ENCODE measurements at places on chromosomes 4 and X. TPM values are rescaled to one million over a fixed set of nuclear protein-coding genes. Genes with fewer than 3 reads are reported as not detected.
A peak's percentile ranks its signal among the peaks of the same experiment; 100 is the strongest.

Gene SUPT20HL2
- polyA plus RNA-seq, result not detected

- H3K4me3 ChIP-seq, result no peak overlapping the region
- no peak for DNase-seq
- H3K4me1 ChIP-seq, result no peaks in the 10 kb centered on the region
- no peaks in the 10 kb centered on the region for H3K36me3 ChIP-seq
- H3K27me3 ChIP-seq, result no peaks in the 10 kb centered on the region
Observed at GRCh38 chrX:141341341-141341740, 99.0 kb upstream of the SPANXC start.

DNA sequence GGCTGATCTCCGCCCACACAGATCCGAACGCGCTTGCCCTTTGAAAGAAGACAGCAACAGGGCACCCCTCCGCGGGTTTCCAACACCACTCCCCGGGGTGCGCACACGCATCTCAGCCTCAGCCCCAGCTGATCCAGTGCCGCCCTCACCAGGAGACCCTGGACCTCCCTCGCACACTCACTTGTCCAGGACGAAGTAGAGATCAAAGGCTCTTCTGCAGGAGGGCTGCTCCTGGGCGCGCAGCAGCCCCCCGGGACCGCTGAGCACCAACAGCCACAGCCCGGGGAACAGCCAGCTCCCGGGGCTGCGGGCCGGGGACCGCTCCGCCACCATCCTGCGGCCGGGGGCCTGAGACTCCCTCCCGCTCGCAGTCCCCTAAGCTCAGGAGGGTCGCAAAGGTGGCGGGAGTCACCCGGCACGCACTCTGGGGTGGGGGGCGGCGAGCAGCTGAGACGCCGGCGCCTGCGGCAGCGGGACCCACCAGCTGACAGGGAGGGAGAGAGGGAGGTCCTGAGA lies 743 bp downstream of the ANTXR2 start:
- peak; percentile 66 for DNase-seq
- peak overlapping the region; percentile 89 for H3K4me3 ChIP-seq

Gene NSG1
- not detected for polyA plus RNA-seq

DNA sequence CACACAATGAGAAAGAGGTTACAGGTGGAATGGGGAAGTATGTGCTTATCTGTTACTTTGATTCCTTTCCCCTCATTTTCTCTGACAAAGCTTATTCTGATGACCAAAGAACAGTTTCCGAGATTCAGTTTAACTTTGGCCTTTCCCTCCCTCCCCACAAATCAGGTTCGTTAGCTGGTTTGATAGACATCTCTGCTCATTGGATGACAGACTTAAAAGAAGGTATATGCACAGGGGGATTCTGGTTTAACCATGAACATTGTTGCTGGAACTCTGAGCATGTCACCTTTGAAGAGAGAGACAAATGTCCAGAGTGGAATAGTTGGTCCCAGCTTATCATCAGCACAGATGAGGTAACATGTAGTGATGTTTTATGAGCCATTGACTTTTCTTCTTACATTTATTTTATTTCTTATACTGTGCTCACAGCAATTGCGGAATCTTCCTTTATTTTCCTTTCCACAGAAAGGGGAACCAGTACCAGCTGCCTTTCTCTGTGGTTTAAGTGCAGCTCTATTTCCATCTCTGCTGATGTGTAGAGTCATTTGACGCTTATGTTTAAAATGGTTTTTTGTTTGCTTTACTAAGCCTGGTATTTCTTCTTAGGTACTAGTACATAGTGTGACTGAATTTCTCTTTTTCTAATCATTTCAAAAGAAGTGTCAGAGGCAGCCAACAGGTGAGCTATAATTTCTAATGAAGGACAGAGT lies 125.0 kb downstream of the AKAP4 start:
- H3K27ac ChIP-seq, result no peak overlapping the region
- H3K4me1 ChIP-seq, result no peaks in the 10 kb centered on the region
- no peaks in the 10 kb centered on the region for H3K27me3 ChIP-seq
- no peak overlapping the region for H3K4me3 ChIP-seq
- DNase-seq, result no peak
- H3K36me3 ChIP-seq, result no peaks in the 10 kb centered on the region

Gene GPR173
- not detected for polyA plus RNA-seq

Gene VCX3B
- polyA plus RNA-seq, result 3.2 TPM

Gene XK
- 11.7 TPM for polyA plus RNA-seq

Gene ASB9
- 1.1 TPM for polyA plus RNA-seq

DNA sequence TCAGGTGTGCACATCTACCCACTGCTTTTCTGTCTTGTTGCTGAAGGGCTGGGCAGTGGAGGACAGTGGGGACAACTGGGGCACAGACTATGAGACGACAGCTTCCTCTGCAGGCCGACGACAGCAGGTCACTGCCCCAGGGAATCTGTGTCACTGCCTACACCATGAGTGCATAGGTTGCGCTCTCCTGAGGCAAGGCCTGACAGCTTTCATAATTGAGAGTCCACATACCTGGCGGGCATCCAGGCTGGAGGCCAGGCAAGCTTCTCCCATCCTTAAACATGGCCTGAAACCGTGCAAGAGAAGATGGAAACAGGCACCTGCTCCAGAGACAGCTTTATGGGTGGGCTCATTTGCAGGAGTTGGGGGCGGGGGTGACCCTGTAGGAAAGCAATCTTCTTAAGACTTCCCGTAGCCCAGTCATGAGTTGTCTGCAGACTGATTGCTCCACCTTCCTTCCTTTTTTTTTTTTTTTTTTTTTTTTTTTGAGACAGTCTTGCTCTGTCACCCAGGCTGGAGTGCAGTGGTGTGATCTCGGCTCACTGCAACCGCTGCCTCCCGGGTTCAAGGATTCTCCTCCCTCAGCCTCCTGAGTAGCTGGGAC lies 2.9 kb downstream of the ANOS1 start:
- no peaks in the 10 kb centered on the region for H3K27me3 ChIP-seq
- DNase-seq, result no peak

GRCh38 chr4:81366779-81367178 lies 104.9 kb downstream of the RASGEF1B start:
- H3K4me3 ChIP-seq, result no peak overlapping the region
- H3K27ac ChIP-seq, result no peak overlapping the region
- DNase-seq, result no peak
- peaks cover 4% of the 10 kb centered on the region for H3K27me3 ChIP-seq
- no peaks in the 10 kb centered on the region for H3K36me3 ChIP-seq

DNA sequence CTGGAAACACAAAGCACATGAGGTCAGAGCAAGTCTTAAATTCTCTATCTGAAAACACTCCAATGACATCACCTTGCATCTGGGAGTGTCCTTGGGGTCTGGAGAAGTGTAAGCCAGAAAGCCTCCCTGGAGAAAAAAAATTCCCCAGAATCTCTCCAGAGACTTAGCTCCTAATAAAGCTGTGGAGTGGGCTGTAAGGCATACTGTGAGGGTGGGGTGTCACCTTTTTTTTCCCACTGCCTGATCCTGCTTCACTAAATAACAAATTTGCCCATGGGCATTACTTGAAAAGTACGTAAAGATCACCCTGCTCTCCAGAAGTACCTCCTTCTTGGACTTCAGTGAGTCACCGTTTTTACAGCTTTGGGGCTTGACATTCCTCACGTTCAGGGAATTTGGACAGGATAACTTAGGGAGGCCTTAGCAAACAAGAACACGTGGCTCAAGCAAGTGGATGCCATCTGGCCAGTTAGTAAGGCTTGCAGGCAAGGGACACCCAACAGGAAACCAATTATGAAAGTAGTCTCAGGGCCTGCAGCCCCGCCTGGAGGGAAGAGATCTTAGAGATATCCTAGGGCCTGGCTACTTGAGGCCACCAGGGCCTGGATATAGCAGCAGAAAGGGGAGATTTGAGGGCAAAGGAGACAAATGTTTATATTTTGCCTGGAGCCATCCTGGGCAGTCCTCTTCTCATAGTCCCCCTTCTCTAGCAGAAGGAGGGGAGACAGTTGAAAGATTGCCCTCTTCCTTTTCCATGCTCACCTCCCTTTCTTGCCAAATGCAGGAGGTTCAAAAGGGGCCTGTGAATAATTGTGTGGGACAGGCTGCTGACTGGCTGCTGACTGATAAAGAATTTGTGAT lies 60.1 kb upstream of the PLAC1 start:
- no peaks in the 10 kb centered on the region for H3K4me1 ChIP-seq
- no peak for DNase-seq

Gene ARHGAP24
- polyA plus RNA-seq, result 15.1 TPM

DNA sequence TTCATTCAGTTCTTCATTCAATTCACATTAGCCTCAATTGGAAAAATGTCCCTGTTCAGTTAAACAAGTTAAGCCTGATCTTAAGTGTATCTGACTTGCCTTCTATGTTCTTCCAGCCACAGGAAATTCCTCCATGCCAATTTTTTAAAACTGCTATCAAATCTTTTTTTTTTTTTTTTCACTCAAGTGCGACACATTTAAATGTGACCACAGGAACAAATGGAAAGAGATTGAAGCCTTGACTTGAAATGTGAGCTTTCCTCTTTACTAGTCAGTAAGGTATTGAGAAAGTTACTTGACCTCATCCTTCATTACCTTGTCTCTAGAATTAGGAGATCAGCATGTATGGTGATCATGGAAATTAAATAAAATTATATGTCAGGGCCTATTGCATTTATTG lies 165.1 kb downstream of the SLIT2 start:
- no peak for DNase-seq
- H3K27ac ChIP-seq, result no peak overlapping the region
- H3K4me3 ChIP-seq, result no peak overlapping the region
- H3K36me3 ChIP-seq, result no peaks in the 10 kb centered on the region
- no peaks in the 10 kb centered on the region for H3K4me1 ChIP-seq

Gene ALAS2
- 33.4 TPM for polyA plus RNA-seq

GRCh38 chr4:137471895-137472294 lies 60.4 kb downstream of the PCDH18 start:
- H3K4me3 ChIP-seq, result no peak overlapping the region
- no peaks in the 10 kb centered on the region for H3K27me3 ChIP-seq
- H3K27ac ChIP-seq, result no peak overlapping the region
- no peaks in the 10 kb centered on the region for H3K36me3 ChIP-seq
- no peak for DNase-seq
- H3K4me1 ChIP-seq, result no peaks in the 10 kb centered on the region

Gene GPR50
- not detected for polyA plus RNA-seq

- H3K4me3 ChIP-seq, result no peak overlapping the region
- H3K4me1 ChIP-seq, result no peaks in the 10 kb centered on the region
- no peaks in the 10 kb centered on the region for H3K36me3 ChIP-seq
- DNase-seq, result no peak
- no peaks in the 10 kb centered on the region for H3K27me3 ChIP-seq
Observed at GRCh38 chrX:106467422-106467821, 144.4 kb upstream of the RADX start.

DNA sequence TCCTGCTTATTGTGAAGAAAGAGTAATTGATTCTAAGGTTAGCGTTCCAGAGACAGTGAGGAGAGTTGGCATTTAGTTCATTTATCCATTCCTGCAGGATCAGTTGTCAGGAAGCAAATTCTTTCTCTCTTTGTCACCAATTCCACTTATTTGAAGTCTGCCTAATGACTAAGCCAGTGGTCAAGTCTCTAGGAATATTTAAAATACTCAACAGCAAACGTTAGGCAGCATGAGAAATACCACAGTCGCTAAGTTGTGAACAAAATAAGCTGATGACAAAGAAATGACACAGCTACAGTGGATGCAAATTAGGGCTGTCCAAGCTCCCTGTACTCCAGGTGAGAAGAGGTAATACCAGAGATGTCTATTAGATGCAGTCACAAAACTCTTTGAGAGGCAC lies 6.6 kb upstream of the MAGEB17 start:
- H3K27me3 ChIP-seq, result no peaks in the 10 kb centered on the region
- H3K4me3 ChIP-seq, result no peak overlapping the region
- no peaks in the 10 kb centered on the region for H3K36me3 ChIP-seq
- no peaks in the 10 kb centered on the region for H3K4me1 ChIP-seq
- DNase-seq, result no peak

- no peaks in the 10 kb centered on the region for H3K27me3 ChIP-seq
- DNase-seq, result no peak
- H3K4me1 ChIP-seq, result no peaks in the 10 kb centered on the region
- H3K36me3 ChIP-seq, result no peaks in the 10 kb centered on the region
- H3K4me3 ChIP-seq, result no peak overlapping the region
Observed at GRCh38 chr4:124423160-124423559, 289.4 kb downstream of the ANKRD50 start.

- no peaks in the 10 kb centered on the region for H3K4me1 ChIP-seq
- no peak overlapping the region for H3K27ac ChIP-seq
- no peaks in the 10 kb centered on the region for H3K27me3 ChIP-seq
- H3K4me3 ChIP-seq, result no peak overlapping the region
- H3K36me3 ChIP-seq, result no peaks in the 10 kb centered on the region
- no peak for DNase-seq
Observed at GRCh38 chr4:14064984-14065383, 437.5 kb upstream of the BOD1L1 start.

DNA sequence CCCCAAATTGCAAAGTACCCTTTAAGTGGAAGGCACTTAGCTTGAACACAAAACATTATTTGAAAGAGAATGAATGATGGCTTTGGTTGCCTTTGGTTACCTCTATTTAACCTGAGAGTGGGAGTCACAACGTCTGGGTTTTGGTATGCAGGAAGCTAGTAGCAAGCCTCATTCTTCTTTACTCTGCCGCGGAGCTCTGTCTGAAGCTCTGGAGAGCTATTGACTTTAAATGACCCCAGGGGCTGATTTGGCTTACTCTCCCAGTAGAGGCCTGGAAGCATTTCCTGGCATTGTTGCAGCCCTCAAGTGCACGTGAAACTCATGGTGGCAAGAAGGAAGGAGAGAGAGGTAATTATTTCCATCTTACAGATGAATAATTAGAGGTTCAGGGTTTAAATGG lies 81.8 kb upstream of the MAGEA4 start:
- H3K4me1 ChIP-seq, result no peaks in the 10 kb centered on the region
- H3K27me3 ChIP-seq, result peaks cover 6% of the 10 kb centered on the region
- DNase-seq, result no peak
- H3K27ac ChIP-seq, result no peak overlapping the region

Gene FGFR3
- 51.5 TPM for polyA plus RNA-seq

DNA sequence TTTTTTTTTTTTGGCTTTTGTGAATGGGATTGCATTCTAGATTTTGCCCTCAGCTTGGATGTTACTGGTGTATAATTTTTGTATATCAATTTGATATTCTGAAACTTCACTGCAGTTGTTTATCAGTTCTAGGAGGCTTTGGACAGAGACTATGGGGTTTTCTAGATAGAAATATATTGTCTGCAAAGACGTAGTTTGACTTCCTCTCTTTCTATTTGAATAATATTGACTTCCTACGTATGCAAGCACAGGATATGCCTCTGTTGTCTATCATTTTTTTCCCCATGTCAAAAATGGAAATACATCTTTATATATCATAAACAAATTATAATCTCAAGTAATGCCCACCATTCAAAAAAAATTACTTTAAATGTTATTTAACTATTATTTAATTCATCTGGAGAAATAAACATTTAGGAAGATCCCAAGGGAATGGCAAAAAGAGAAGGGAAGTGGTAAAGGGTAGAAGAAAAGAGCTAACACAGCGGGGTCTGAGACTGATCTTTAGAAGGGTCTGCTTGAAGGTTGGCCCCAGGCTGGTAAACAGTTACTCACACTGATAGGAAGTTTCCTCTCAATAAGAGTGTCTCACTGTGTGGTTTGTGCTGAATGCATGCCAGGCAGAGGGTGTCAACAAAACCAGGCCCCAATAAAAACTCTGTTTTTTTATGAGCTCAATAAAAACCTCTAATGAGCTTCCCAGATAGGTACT lies 35.7 kb downstream of the ZNF518B start:
- H3K27ac ChIP-seq, result no peak overlapping the region
- no peak overlapping the region for H3K4me3 ChIP-seq
- no peaks in the 10 kb centered on the region for H3K36me3 ChIP-seq

Gene GAGE13
- 284 TPM for polyA plus RNA-seq

All from K562 (cell line).